ENCODE measurements at places on chromosomes 2 and 18.

DNA sequence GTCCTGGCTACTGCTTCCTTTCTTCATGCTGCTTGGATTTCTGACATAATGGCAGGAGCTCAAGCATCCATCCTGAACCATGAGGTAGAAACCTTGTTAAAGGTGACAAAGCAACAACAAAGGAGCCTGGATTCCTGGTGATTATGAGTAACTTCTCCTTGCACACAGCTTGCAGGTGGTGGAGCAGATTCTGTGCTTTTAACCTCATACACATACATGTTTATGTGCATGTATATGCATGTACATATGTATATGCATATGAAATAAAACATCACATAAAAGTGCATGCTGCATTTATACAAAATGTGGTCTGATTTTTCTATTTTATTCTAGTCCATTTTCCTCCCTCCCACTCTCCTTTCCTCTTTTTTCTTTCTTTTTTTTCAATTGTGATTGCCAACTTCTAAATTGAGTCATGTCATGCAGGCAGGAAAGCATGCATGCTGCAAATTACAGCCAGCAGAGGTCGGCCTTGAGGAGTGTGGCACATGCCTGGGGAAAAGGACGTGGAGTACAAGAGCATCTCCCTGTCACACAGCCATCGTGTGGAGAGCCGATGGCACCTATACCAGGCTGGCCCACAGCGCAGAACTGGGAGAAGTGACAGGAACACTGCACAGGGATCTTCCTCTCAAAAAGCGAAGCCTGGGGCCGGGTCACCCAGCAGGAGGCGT, 17.9 kb downstream of the LCT start:
- DNase-seq = no peak

- DNase-seq = no peak
Measured at GRCh38 chr2:2550856-2551255, 219.8 kb upstream of the MYT1L start.

GRCh38 chr2:37529830-37530415, 141.5 kb downstream of the CDC42EP3 start:
- DNase-seq = no peak

DNA sequence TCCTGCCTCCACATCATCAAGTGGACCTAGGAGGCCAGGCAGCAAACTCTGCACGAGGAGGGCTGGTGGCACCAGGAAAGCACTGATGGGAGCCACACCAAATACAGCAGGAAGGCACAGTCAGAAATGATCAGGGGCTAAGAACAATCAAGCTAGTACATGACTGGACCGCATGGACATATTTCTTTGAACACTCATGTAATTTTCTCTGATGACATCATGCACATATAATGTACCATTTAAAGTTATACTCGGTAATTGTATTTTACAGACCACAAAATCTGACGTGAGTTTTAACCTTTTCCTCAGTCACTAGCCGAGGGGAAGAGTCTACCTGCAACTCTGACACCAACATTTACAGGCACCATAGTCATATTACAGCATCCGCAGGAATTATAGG, 76.7 kb downstream of the XDH start:
- DNase-seq = no peak

DNA sequence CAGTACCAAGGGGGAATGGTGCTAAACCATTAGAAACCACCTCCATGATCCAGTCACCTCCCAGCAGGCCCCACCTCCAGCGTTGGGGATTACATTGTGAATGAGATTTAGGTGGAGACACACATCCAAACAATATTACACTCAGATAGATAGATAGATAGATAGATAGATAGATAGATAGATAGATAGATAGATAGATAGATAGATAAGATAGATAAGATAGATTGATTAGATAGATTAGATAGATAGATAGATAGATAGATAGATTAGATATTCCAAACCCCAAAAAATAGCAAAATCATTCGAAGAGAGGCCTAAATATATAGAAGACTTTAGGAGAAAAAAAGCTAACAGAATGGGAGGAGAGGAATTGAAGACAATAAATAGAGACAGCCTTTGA, 42.8 kb upstream of the UBXN4 start:
- DNase-seq = no peak

DNA sequence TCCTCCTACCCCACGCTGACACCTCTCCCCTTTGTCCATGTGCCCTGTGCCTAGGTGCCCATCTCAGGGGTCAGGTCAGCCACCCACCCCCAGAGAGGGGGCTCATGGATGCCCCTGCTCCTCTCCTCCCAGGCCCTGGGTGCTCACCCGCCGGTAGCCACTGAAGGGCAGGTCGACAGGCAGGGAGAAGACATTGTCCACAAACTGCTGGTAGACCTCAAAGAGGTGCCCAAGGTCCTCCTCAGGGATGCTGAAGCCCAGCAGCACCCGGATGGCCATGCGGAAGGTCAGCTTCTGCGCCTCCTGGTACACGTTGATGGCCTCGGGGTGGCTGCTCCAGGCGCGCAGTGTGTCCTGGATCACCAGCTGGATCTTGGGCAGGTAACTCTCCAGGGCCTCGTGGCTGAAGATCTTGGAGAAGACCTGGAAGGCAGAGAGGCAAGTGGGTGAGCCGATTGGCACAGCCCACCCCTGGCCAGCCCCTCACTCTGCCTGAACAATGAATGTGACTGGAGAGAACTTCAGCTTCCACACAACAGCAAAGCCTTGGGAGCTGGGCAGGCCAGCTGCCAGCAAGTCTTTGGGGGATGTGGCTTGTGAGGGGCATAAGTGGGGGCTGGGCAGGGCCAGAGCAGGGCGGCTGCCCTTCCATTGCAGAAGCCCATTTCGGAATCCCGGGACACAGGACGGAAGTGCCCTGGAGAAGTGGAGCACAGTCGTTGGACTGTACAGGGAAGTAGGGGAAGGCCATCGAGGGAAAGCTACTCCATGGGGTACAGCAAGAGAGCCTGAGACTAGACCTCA, 12.5 kb downstream of the CYP26B1 start:
- DNase-seq = no peak

GRCh38 chr2:126894585-126895182, 4.0 kb upstream of the TEX51 start:
- no peak for DNase-seq

Data from NCI-H2081 (cell line).